ENCODE measurements at places on chromosomes 2 and 18.

DNA sequence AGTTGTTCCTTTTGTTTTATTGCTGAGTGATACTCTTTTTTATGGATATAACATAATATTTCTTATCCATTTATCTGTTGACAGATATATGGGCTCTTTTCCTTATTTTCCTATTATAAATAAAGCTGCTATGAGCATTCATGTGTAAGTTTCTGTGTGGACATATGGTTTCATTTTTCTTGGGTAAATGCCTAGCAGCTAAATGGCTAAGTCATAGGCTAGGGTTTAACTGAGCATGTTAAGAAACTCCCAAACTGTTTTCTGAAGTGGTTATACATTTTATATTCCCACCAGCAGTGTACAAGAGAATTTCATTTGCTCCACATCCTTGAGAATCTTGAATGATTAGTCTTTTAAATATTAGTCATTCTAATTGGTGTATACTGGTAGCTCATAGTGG, 786.6 kb upstream of the CDH2 start:
- no peak for DNase-seq

DNA sequence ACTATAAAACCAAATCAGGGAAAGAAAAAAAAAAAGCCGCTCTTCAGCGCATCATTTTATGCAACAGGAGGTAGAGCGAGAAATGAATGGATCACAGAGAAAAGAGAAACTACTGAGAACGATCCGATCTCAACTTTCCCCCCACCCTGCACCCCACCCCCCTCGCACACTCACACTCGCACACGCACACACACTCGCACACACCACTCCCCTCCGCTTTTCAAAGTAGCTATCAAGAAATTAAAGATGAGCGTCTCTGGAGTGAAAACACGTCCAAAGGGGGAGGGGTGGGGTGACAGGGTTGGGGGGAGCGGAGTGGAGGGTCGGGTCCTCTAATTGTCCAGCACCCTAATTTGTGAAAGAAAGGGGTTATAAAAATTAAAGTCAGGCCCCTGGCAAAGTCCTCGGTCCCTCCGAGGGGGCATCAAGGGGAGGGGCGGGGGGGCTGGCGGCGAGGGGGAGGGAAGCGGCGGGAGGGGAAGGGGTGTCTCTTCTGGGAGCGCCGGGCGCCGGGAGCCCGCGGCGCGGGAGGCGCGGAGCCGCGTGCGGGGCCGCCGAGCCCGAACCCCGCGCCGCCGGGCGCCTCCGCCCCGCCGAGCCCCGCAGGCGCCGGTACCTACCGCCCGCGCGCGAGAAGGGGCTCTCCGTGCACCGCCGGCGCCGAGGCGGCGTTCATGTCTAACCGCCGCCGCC, 428 bp downstream of the TCF4 start:
- DNase-seq, result no peak

GRCh38 chr2:218508299-218508698, 59.9 kb downstream of the USP37 start:
- DNase-seq, result no peak

DNA sequence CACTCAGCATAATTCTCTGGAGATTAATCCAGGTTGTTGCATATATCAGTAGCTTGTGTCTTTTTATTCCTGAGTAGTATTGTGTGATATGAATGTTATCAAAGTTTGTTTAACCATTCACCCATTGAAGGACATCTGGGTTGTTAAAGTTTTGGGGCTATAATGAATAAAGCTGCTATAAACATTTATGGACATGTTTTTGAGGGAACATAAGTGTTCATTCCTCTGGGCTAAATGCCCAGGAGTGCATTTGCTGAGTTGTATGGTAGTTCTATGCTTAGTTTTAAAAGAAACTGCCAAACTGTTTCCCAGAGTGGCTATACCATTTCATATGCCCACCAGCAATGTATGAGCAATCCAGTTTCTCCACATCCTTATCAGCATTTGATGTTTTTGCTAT, 21.8 kb upstream of the KCNJ13 start:
- DNase-seq, result no peak

- no peak for DNase-seq
Observed at GRCh38 chr18:9806905-9807304, 78.9 kb upstream of the TXNDC2 start.

DNA sequence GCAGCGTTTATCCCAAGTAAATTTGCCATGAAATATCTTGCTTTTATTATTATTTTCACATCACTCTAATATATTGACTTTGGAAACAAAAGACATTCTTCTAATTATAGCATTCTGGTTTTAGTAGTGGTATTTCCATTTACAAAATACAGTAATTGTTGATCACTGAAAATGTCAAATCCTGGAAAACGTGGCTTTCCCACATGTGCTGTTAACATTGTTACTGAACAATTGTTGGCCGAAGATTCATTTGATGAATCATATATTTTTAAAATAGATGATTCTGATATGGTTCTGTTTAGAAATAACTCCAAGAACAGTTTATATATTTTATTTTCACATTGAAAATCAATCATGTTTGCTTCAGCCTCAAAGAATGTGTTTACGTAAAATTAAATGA, 32.9 kb downstream of the SP140 start:
- DNase-seq, result no peak

- no peak for DNase-seq
Observed at GRCh38 chr2:193668557-193669323, 1474.0 kb upstream of the TMEFF2 start.
